Purkinje cell (primary cell): ENCODE measurements at places on chromosomes 7 and 10. TPM values are rescaled to one million over a fixed set of nuclear protein-coding genes. Genes with fewer than 3 reads are reported as not detected.

Gene ASB15
- polyA plus RNA-seq, result 0.28 TPM in 1 of 2 replicates, not detected in the other

Gene JAKMIP3
- 1.6 and 3.2 TPM in 2 replicates for polyA plus RNA-seq

Gene STEAP1B
- polyA plus RNA-seq, result 0.64 and 6.0 TPM in 2 replicates

Gene SPDYE1
- 0.11 TPM in 1 of 2 replicates, not detected in the other for polyA plus RNA-seq

Gene ZNF425
- polyA plus RNA-seq, result 0.45 and 2.4 TPM in 2 replicates

Gene SPACDR
- polyA plus RNA-seq, result 0.66 and 1.3 TPM in 2 replicates

Gene EN2
- polyA plus RNA-seq, result 6.1 and 9.4 TPM in 2 replicates

Gene TM9SF3
- 66.1 and 85.4 TPM in 2 replicates for polyA plus RNA-seq

Gene AKR1E2
- 0.91 TPM in 1 of 2 replicates, not detected in the other for polyA plus RNA-seq

Gene ZNF853
- polyA plus RNA-seq, result not detected in 2 replicates

Gene NPFFR1
- 0.13 and 0.71 TPM in 2 replicates for polyA plus RNA-seq

Gene RPP30
- polyA plus RNA-seq, result 102 and 159 TPM in 2 replicates

Gene POLR2J
- 69.4 and 83.0 TPM in 2 replicates for polyA plus RNA-seq

Gene AGMO
- polyA plus RNA-seq, result 1.8 and 2.5 TPM in 2 replicates

Gene ARL5B
- 6.5 and 8.3 TPM in 2 replicates for polyA plus RNA-seq

Gene LIPN
- not detected in 2 replicates for polyA plus RNA-seq

Gene PRKAR2B
- polyA plus RNA-seq, result 55.7 and 56.7 TPM in 2 replicates

Gene SLC39A12
- polyA plus RNA-seq, result 0.58 TPM in 1 of 2 replicates, not detected in the other

Gene TBX20
- polyA plus RNA-seq, result not detected in 2 replicates

Gene SYT15B
- polyA plus RNA-seq, result 0.92 TPM in 1 of 2 replicates, not detected in the other

Gene GIMAP7
- 0.25 and 1.0 TPM in 2 replicates for polyA plus RNA-seq

Gene IL2RA
- not detected in 2 replicates for polyA plus RNA-seq

Gene SPAM1
- not detected in 2 replicates for polyA plus RNA-seq

Gene CUBN
- not detected in 2 replicates for polyA plus RNA-seq
